ENCODE measurements at places on chromosomes 13 and 19. TPM values are rescaled to one million over a fixed set of nuclear protein-coding genes. Genes with fewer than 3 reads are reported as not detected.
A peak's percentile ranks its signal among the peaks of the same experiment; 100 is the strongest.

The ZNF225 gene
- 2.3 TPM for total RNA-seq

DNA sequence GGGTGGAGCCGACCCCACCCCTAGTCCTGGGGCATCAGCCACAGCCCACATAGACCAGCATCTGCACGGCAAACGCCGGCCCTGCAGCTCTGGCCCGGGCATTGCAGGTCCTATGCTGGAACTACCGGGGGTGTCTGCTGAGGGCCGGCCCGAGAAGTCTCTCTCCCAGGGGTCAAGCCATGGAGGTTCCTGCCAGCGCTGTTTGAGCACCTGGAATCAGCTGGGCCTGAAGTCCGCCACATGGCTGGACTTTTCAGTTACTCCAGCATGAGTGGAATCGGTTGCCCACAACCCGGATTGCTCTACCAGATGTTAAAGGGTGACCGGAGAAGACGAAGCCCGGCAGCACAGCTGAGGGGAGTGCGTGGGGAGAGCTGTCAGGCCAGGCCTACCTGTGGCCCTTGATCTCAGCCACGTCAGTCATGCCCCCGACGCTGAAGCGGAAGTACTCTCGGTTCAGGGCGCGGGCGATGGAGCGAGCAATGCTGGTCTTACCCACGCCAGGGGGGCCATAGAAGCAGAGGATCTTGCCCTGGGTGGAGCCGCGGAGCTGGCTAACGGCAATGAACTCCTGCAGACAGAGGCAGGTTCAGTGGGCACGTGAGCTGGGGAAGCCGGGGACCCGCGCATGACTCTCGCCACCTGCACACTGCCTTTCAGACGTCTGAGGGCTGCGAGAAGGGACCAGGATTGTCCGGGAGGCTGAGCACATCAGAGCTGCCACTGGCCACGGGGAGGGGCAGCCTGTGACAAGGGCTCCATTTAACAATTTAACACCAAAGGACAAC, 8.7 kb downstream of the RPL36 start:
- no peak for DNase-seq

DNA sequence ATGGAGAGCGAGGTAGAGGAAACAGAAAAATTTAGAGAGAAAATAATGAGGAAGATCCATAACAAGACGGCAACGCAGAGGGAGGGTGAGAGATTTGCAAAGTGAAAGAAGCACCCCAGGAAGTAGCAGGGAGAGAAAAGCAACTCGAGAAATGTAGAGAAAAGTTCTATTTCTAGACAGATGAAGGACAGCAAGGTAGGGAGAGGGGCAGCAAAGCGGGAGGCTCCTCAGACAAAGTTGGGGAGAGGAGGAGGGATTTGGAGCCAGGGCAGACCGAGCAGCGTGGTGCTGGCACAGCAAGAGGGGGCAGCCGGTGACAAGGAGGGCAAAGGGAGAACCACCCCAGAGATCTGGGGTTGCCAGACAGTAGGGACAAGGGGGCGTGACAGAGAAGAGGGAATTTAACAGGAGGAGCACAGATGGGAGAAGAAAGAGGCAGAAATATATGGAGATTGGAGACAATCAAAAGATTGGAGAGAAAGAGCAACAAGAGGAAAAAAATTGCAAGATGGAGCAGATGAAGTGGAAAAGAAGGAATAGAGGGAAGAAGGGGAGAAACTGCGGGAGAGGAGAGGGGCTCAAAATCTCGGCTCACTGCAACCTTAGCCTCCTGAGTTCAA, 989 bp downstream of the ZNF766 start:
- peak; percentile 56 for DNase-seq

GRCh38 chr19:46201454-46202310, 27.9 kb upstream of the IGFL1 start:
- no peak for DNase-seq

- DNase-seq: no peak
Observed at GRCh38 chr13:91045351-91046034, 302.0 kb upstream of the MIR17HG start.

DNA sequence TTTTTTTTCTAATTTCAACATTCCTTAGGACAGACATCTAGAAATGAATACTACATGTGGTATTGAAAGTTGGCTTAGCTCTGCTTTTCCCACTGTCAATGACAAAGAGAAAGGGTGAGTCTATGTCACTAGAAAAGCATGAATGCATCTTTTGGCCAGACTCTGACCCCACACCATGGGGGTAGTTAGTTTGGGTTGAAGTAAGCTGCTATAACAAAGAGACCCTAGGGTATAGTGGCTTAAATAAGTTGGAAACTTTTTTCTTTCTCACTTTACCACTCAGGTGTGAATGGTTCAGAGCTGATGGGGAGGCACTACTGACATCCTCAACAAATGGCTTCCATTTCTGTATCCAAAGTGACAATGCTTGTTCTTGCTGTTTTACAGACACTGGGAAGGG, 161.5 kb downstream of the DLEU7 start:
- DNase-seq: no peak

The GIPC3 gene
- total RNA-seq: 0.52 TPM

DNA sequence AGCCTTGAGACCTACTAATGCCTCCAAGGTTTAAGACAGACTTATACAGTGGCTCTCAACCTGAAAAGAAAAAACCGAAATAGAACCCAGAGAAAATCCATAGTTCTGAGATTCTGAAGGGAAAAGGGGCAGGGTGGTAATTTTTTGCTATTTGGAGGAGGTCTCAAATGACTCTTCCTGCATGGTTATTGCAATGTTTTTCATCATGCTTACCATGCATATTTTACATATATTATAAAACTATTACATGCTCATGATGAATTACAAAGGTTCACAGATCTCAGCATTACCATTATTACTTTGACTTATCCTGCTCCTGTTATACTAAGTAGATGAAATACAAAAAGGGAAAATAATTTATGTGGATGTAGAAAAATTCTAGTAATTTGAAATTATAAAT, 47.6 kb downstream of the N4BP2L2 start:
- DNase-seq: no peak

DNA sequence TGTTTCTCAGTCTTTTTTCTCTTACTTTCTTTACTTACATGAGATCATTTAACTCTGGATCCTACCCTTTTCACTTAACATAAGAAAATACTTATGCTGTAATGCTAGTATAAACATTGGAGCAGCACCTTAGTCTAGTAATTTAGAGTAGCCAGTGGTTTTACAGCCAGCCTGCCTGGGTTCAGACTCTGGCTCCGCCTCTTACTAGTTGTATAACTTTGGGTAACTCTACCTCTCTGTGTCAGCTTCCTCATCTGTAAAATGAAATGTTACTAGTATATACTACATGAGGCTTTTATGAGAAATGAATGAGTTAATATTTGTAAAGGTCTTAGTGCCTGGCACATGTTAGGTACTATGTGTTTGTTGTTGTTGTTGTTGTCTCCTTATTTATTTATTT, 5.6 kb downstream of the CDADC1 start:
- peak; percentile 20 for DNase-seq

DNA sequence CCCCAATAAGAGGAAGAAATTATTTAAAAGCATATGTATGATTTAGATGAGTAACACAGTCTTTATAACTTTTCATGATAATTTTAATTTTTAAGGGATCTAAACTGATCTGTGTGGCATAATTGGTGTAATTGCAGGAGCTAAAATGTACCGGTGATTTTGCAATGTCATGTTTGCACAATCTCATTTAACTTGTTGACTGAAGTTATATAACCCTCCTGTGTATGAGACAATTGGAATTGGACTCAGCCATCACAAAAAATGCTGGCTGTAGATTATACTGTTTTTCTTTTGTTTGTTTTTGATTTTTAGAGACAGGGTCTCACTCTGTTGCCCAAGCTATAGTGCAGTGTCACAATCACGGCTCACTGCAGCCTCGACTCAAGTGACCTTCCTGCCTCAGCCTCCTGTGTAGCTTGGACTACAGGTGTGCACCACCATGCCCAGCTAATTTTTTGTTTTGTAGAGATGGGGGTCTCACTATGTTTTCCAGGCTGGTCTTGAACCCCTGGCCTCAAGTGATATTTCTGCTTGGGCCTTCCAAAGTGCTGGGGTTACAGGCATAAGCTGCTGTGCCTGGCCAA, 26.1 kb downstream of the FGF9 start:
- DNase-seq: no peak

- DNase-seq: no peak
Observed at GRCh38 chr19:8498295-8498694, 4.1 kb downstream of the PRAM1 start.

GRCh38 chr19:41203371-41203770, 10.4 kb downstream of the CYP2S1 start:
- no peak for DNase-seq

The IL4I1 gene
- total RNA-seq: 3.7 TPM

DNA sequence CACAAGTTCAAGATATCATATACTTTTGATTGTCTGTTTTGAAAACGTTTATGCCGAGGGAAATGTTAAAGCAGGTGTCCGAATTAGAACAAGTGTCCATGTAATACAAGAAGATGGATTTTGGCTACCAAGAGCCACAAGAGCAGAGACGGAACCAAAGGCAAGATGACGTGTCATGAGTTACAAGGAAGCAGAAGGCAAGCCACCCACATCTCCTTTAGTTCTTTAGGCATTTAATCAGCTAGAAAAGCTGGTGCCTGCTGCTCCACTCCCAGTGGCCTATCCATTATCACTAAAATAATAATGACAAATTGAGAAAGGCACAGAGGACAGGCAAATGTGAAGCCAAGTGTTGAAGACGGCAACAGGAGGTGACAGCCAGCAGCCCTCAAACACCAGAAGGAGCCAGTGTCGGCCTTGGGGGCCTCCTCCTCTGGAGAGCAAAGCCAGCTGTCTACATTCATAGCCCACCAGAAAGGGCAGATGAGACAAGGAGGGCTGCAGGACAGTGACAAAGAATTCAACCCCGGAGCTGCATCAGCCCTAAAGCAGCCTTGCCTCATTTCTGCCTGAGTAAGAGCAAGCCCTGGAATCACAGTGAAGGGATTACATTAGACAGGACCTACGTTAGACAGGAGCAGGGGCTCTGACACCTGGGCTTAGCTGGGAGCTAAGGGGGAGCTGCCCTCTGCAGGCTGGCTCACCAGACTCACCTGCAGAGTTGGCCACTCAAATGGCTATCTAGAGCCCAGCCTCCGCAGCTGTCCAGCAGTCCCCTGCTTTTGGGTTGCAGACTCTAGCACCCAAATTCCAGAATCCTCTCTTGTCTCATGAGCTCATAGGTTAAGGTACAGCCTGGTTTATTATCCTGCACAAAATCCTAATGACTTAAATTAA, 569.9 kb downstream of the UQCRFS1 start:
- no peak for DNase-seq

The LYPD5 gene
- total RNA-seq: not detected

DNA sequence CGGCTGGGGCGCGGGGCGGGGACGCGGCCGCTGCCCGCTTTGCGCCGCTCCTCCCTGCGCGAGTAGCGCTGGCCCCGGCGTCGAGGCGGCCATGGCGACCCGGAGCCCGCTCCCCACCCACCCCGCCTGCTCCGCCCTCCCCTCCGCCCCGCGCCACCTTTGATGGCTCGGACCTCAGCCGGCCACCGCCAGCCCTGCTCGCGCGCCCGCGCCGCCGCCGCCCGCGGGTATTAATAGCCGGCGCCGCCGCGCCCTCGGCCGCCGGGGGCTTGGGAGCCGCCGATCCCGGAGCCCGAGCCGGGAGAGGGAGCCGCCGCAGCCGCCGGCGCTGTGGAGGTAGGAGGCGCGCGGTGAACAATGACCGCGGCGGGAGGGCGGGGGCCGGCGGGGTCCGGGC, 261 bp downstream of the FARP1 start:
- DNase-seq: no peak

GRCh38 chr13:73521290-73521624, 462.5 kb downstream of the KLF5 start:
- DNase-seq: peak; percentile 6

The CYP2A7 gene
- total RNA-seq: not detected

DNA sequence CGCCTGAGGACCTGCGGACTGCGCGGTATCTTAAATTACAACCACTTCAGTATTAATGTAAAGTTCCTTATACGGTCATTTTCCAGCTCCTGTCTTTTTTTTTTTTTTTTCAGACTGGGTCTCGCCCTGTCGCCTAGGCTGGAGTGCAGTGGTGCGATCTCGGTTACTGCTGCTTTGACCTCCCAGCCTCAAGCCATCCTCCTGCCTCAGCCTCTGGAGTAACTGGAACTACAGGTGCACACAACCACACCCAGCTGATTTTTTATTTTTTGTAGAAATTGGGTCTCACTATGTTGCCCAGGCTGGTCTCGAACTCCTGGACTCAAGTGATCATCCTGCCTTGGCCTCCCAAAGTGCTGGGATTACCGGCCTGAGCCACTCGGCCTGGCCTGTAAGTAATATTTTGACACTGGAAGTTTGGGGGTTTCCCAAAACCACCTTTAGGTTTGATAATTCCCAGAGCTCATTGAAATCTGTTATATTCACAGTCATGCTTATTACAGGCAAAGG, 406 bp upstream of the EID2B start:
- DNase-seq: no peak

DNA sequence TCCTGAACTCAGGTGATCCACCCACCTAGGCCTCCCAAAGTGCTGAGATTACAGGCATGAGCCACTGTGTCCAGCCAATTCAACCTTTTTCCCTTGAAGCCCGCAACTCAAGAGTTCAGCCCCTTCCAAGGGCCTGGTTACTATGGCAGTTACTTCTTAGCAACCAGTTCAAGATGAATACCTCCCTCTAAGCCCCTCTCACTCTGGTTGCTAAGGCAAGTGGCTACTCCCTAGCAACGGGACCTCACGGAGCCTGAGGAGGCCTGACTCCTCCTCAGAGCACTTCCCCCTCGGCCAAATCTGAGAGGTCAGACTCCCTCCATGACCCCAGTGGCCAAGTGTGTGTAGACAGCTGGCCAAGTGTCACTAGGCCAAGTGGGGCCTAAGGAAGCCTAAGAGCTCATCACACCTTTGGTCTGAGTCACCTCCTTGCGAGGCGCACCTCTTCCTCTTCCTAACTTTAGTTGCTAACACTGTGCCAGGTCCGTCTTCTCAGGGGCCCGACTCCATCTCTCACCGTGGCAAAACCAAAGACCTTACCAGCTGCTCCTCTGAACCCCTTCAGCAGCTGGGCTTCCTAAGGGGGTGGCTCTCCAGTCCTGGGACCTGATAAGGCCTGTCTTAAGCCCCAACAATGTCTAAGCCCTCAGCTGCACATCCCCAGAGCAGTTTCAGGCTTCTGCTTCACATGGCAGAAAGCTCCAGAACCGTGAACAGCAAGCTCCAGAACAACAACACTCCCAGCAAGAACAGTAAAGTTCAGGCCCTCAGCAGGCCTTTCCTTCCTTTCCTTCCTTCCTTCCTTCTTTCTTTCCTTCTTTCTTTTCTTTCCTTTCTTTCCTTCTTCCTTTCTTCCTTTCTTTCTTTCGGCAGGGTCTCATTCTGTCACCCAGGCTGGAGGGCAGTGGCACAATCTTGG, 9.6 kb downstream of the CD37 start:
- DNase-seq: no peak

- DNase-seq: no peak
Observed at GRCh38 chr13:110424569-110425443, 117.7 kb downstream of the COL4A2 start.

- no peak for DNase-seq
Observed at GRCh38 chr13:35309706-35310105, 166.8 kb downstream of the MAB21L1 start.

All from CD4-positive, CD25-positive, alpha-beta regulatory T cell (primary cell).